ENCODE measurements at places on chromosomes 1 and 21.
A peak's percentile ranks its signal among the peaks of the same experiment; 100 is the strongest.

GRCh38 chr1:116365857-116366256 lies 7.2 kb upstream of the ATP1A1 start:
- DNase-seq: no peak

GRCh38 chr21:43375006-43375836 lies 51.7 kb downstream of the SIK1 start:
- DNase-seq: no peak

DNA sequence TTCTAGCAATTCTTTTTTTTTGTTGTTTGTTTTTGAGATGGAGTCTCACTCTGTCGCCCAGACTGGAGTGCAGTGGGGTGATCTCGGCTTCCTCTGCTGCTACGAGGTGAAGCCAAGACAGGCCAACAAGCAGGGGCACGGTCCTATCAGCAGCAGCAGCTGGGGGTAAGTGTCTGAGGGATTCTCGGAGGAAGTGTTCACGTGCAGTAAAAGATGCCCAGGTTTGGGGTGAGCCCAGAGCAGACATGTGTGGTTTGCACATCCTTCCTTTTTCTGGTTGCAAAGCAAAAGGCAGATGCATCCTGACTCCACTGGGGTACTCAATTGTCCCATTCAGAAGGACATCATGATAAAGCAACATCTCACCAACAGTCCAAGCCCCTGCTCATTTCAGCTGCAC lies 27.7 kb downstream of the PIGP start:
- DNase-seq: peak; percentile 98

- no peak for DNase-seq
Observed at GRCh38 chr1:228891272-228892034, 156.2 kb downstream of the RHOU start.

- DNase-seq: peak; percentile 75
Observed at GRCh38 chr1:59697150-59697800, 117.5 kb upstream of the HOOK1 start.

- DNase-seq: peak; percentile 92
Observed at GRCh38 chr1:110003747-110004428, 19.3 kb downstream of the AHCYL1 start.

- DNase-seq: no peak
Observed at GRCh38 chr1:118269598-118269997, 84.6 kb upstream of the SPAG17 start.

DNA sequence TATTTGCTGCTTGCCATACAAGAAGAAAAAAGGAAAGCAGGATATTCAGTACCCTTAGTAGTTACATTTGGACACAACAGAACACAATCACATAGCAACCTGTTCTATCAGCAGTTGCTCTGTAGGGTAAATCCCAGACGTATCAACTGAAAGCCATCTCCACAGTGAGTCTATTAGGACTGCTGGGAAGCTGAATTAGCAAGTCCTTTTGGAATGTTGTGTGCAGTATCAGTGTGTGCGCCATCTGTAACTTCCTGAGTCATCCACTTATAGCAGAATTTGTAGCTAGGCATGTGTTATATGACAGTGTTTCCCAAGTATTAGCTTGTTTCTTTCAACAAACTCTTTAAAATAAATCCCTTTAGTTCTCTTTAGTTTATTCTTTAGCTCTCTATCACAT lies 21.3 kb downstream of the CCDC30 start:
- DNase-seq: no peak

DNA sequence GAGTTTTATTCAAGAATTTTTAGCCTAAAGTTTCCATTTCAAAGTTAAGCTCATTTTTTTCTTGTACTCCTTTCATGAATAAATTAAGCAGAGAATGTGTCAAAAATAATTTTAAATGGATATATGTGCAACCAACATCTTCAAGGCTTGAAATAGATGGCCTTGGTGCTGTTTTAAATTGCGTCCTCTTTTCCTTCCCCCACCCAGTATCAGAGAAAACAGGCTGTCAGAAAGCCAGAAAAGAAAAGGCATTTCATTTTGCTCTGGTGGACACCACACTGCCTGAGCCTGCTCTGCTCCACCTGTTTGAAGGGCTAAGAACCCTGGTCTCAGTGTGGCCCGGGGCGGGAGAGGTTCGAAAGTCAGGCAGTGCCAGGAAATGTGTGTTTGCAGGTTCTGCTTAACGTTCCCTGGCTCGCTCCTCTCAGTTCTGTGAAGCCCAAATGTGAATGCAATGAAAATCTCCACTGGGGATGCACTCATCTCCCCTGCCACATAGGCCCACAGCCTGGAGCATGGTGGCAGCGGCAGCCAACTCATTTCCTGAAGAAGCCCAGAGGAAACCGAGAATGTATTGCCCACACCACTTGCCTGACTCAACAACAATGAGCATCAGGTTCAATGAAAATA lies 134.4 kb downstream of the SDCCAG8 start:
- DNase-seq: no peak

GRCh38 chr1:239833723-239834122 lies 258.0 kb upstream of the FMN2 start:
- DNase-seq: no peak

DNA sequence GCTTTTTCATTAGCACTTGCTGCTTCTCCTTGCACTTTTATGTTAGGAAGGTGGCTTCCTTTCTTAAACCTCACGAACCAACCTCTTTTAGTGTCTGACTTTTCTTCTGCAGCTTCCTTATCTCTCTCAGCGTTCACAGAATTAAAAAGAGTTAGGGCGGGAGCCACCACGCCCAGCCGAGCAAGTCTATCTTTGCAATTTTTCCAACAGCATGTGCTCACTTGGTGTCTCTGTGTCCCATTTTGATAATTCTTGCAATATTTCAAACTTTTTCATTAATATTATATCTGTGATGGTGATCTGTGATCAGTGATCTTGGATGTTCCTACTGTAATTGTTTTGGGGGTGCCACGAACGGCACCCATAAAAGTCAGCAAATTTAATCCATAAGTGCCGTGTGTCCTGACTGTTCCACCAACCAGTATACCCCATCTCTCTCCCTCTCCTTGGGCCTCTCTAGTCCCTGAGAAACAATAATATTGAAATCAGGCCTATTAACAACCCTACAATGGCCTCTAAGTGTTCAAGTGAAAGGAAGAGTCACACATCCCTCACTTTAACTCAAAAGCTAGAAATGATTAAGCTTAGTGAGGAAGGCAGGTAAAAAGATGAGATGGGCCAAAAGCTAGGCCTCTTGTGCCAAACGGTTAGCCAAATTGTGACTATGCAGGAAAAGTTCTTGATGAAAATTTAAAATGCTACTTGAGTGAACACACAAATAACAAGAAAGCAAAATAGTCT lies 15.9 kb upstream of the ITPKB start:
- no peak for DNase-seq

- peak; percentile 19 for DNase-seq
Observed at GRCh38 chr21:35138665-35139381, 89.7 kb upstream of the RUNX1 start.

DNA sequence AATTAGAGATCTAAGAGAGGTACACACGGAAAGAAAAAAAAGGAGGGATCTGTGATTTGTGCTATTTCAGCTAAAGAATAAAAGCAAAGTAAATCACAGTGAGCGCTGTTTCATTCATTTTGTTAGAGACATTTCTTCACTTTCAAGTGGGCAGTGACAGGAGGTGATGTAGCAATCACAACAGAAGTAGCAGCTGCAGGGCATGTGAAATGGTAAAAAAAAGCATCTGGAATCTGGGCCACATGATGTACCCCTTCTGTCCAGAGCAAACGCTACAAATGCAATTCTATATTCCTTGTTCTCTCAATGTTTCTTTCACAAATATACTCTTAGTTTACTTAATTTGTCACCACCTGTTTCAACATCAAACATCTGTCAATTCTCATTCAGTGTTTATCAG lies 786.5 kb downstream of the LRRIQ3 start:
- no peak for DNase-seq

DNA sequence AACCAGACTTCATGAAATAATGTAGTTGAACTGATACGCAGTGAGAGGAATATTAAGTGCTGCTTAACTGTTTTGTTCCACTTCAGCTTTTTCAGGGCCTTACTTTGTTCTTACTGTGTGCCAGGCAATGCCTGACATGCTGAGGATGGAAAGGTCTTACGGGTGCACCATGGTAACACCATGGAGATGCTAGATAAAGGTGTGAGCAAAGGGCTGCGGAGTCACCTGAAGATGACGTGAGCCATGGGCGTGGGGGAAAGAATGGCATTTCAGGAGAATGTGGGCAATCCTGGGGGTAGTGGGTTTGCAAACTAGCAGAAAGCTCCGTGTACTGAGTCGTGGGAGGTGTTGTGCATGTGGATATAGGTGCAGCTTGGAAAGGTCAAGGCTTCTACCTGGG lies 27.3 kb downstream of the MAN1C1 start:
- DNase-seq: no peak

DNA sequence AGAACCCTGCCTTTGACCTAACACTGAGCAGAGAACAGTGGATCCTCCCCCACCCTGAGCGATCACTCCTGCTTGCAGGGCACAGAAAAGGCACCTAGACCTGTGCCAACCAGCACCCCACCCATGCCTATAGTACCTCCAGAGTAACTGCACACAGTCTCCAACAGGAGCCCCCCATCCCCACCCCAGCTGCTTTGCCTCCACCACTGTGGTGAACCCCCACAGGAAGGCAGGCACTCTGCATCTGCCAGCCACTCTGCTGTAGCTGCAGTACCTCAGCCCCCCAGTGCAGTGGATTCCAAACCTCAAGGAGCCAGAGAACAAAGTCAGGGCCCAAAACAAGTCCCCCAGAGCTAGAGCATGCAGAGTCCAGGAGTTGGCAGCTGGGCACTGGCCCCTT lies 10.7 kb downstream of the SPATC1L start:
- no peak for DNase-seq

- DNase-seq: no peak
Observed at GRCh38 chr1:39006726-39007645, 15.9 kb downstream of the AKIRIN1 start.

DNA sequence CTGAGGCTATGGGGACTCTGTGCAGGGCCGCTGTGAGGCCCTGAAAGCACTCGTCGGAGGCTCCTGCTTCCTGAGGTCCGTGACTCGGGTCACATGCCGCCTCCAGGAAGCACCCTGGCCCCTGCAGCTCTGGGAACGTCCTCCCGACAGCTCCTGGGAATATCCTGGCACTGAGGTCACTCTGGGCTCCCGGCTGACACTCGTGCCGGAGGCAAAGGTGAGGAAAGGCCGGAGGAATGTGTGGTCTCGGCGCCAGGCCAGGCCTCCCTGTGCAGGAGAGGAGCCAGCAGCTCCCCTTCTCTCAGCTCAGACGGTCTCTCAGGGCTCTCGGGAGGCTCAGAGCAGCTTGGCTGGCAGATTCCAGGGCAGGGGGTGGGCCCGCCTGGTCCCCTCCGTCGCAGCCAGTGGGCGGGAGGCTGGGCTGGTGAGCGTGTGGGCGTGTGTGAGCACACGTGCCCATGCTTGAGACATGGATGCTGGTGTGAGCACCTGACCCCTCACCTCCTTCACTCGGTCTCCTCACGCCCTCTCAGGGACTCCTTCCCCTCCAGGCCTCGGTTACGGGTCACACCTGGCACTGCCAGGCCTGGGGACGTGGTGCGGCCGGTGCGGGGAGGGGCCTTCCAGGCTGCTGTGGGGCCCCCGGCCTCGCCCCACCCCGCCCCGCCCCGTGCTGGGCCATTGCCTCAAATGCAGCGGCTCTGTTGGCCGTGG lies 5.5 kb upstream of the RNF223 start:
- peak; percentile 34 for DNase-seq

- peak; percentile 91 for DNase-seq
Observed at GRCh38 chr1:38213646-38214434, 167.2 kb upstream of the POU3F1 start.

DNA sequence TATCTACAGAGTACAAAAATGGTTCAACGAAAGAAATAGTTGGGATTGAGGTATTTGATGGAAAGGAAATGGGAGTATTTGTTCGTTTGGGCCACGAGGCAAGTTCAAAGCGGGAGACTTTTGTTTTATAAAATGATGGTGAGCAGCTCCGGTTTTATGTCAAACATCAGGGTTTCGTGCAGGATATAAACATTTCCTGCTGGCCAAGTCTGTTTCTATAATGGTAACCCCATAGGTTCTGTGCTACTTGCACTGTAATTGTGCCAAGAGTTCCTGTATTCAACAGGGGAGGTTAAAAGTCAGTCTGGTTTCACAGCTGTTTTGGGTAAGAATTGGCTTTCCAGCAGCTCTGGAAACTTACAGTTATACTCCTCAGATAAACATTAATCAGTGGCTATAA lies 290.3 kb upstream of the NRIP1 start:
- peak; percentile 36 for DNase-seq

DNA sequence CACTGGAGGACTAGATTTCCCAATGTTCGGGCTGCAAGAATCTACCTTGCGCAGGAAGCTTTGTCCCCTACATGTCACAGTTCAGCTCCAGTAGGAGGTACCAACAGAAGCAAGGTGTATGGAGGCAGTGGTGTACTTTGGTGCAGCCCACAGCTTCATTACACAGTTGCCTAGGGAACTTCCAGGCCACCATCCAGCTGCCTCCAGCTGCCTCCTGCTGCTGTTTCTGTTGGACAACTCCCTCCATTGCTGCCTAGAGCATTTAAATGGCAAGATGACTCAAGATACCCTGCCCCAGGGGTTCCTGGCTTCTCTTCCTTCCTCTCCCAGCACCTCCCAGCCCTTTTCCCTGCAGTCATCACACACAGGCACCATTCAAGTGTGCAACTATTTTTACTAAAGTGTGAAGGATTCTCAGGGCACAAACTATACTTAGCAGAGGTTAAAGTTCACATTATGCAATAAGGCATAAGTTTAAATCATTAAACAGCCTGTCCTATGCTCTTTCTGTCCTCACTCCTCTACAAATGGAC lies 39.0 kb upstream of the ATP1A1 start:
- DNase-seq: no peak

- DNase-seq: no peak
Observed at GRCh38 chr1:78047631-78048030, 1.9 kb downstream of the GIPC2 start.

- no peak for DNase-seq
Observed at GRCh38 chr1:230584660-230585059, 57.6 kb upstream of the COG2 start.

GRCh38 chr1:22112554-22112953 lies 30.3 kb downstream of the WNT4 start:
- no peak for DNase-seq

GRCh38 chr1:206797534-206798383 lies 25.5 kb upstream of the IL10 start:
- DNase-seq: peak; percentile 42

DNA sequence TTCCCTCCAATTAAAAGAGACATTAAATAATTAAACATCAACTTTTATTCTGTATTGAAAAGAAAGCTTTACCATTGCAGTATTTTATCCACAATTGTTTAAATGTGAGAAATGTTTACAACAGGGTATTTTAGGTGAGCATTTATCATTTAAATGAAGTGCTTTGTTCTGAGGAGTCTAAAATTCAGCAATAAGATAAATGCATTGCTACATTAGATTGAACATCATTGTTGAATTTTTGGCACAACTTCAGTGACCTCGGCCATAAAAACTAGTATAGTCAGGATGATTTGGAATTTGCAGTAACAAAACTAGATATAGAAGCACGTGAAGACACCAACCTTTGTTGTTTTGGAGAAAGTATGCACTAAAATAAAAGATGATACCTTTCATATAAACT lies 692.9 kb downstream of the USP25 start:
- DNase-seq: no peak

DNA sequence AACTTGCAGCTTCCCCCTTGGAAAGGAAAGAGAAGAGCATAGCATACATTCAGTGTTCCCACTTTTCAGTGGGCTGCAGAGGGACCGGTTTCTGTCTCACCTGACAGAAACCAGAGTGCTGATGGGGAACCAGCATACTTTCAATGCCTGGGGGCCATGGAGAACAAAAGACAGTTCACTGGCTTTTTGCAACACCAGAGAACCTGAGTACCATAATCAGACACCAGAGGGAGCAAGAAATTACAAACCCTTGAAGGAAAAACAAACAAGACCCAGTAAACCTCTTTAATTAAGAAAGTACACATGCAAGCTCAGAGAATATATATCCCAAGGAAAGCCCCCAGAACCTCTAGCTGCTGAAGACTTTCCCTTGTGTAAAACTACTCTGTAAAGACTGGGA lies 51.1 kb downstream of the CSMD2 start:
- peak; percentile 25 for DNase-seq

All from KBM-7 (cell line).